ENCODE measurements at places on chromosomes 16 and 17. TPM values are rescaled to one million over a fixed set of nuclear protein-coding genes. Genes with fewer than 3 reads are reported as not detected.

DNA sequence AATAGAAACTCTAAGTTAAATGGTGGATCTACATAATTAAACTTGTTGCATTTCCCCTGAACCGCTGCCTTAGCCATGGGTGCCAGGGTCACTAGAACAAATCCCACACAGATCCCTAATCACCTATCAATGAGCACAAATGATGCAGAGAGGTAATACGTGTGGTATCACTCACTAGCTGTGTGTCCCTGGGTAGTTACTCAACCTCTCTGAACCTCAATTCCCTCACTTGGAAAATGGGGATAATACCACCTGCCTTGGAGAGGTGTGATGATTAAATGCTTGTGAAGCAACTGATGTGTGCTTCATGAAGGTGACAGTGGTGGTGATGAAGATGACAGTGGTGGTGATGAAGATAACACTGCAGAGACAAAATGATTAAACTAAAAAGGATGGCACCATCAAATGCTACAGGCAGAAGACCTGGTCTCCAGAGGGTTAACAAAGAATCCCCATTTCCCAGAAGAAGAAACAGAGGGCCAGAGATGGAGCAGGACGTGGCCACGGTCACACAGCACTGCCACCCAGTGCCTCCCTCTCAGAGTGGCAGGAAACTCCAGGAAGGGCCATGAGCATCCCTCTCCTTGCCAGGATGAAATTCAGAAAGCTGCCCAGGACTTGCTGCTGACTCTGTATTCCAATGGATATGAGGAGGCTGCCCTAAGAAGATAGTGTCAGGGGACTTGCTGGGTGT lies 17.9 kb upstream of the FOXF1 start:
- no peaks in the 10 kb centered on the region for H3K36me3 ChIP-seq
- no peak overlapping the region for H3K4me3 ChIP-seq
- H3K27ac ChIP-seq, result peak overlapping the region; percentile 91
- H3K4me1 ChIP-seq, result peaks cover 47% of the 10 kb centered on the region
- H3K27me3 ChIP-seq, result peaks cover 72% of the 10 kb centered on the region

- DNase-seq, result no peak
- no peak overlapping the region for H3K4me3 ChIP-seq
- H3K36me3 ChIP-seq, result no peaks in the 10 kb centered on the region
- H3K27ac ChIP-seq, result no peak overlapping the region
These were observed 60.5 kb upstream of the CLEC3A start for GRCh38 chr16:77961814-77962213.

TBC1D3 gene
- total RNA-seq, result not detected

DNA sequence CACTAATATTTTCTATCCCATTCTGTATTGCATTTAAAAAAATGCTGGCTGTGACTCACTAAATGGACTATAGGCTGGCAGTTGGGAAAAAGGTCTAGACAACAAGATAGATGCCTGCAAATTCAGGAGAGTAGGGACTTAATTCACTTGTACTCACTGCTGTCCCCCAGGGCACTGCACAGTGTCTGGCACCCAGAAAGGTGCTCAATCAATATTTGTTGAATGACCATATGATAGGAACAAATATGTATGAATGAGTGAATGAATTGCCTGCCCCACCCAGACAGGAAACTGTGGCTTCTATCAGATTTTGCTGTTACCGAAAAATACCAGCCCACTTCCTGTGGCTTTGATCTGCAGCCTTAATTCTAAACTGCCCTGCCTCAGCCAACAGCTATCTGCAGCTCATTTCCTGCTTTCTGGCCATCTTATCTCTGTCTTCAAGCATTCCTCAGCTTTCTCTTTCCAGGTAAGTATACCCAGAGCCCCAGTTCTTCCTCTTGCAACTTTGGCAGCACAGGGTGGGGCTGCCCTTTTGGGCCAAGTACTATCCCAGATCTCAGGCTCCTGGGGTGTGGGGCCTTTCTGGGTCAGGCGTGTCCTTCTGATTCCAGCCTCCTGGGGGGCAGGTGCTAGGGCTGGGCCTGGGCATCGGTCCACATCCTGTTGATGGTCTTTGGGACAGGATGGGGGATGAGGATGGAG lies 15.3 kb upstream of the TNS4 start:
- H3K4me3 ChIP-seq, result no peak overlapping the region
- no peak overlapping the region for H3K27ac ChIP-seq
- H3K36me3 ChIP-seq, result no peaks in the 10 kb centered on the region
- DNase-seq, result no peak
- H3K27me3 ChIP-seq, result no peaks in the 10 kb centered on the region

C16orf46 gene
- 0.73 TPM for total RNA-seq

- no peak overlapping the region for H3K27ac ChIP-seq
- H3K36me3 ChIP-seq, result no peaks in the 10 kb centered on the region
- H3K4me1 ChIP-seq, result peaks cover 97% of the 10 kb centered on the region
- DNase-seq, result no peak
These were observed 66.4 kb downstream of the KANSL1 start for GRCh38 chr17:46126840-46127239.

- H3K27me3 ChIP-seq, result no peaks in the 10 kb centered on the region
- H3K36me3 ChIP-seq, result peaks cover 75% of the 10 kb centered on the region
- no peak overlapping the region for H3K4me3 ChIP-seq
- DNase-seq, result no peak
- H3K27ac ChIP-seq, result no peak overlapping the region
- H3K4me1 ChIP-seq, result peaks cover 26% of the 10 kb centered on the region
These were observed 64.8 kb downstream of the SEC14L1 start for GRCh38 chr17:77205396-77206125.

DNA sequence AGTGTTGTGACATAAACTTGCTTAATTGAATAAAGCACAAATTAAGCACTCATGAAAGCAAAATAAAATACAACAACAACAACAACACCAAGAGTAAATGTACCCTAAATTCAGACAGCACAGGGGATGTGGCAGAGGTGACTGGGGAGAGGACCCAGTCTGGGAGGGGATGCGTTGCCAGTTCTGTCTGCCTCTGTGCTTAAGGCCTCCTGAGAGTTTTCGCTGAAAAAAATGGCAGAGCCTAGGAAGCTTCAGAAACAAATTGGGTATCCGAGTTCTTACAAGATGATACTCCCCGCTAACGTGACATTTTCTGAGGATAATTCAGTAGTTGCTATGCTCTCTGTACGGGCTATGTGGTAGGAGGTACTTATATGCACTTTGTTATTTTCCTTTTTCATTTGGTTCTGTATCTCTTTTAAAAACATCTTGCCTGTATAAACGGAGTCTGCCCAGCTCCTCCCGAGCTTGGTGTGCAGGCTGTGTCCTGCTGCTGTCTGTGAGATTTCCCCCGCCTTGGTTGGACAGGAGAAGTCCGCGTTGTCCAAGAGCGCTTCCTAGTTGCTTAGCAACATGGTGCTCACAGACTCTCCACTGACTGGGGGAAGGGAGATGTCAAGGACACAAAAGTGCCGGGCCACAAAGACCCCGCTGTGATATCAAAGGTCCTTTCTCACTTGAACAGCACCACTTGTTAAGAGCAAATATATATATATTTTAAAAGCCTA lies 134.2 kb upstream of the CPHXL start:
- no peaks in the 10 kb centered on the region for H3K36me3 ChIP-seq
- H3K27me3 ChIP-seq, result peaks cover 24% of the 10 kb centered on the region
- no peak overlapping the region for H3K4me3 ChIP-seq
- no peak overlapping the region for H3K27ac ChIP-seq
- no peaks in the 10 kb centered on the region for H3K4me1 ChIP-seq

GRCh38 chr17:17684906-17685774 lies 3.9 kb downstream of the RAI1 start:
- H3K4me1 ChIP-seq, result peaks cover 67% of the 10 kb centered on the region
- DNase-seq, result peak; percentile 62
- no peaks in the 10 kb centered on the region for H3K36me3 ChIP-seq
- H3K27me3 ChIP-seq, result no peaks in the 10 kb centered on the region

EME1 gene
- total RNA-seq, result not detected
